ENCODE measurements at places on chromosomes 12 and 14.

GRCh38 chr12:93540466-93540865 lies 32.0 kb upstream of the SOCS2 start:
- no peak for DNase-seq

- no peak for DNase-seq
Measured at GRCh38 chr12:97300431-97300830, 162.2 kb upstream of the RMST start.

- DNase-seq: no peak
Measured at GRCh38 chr12:89729946-89730459, 21.4 kb upstream of the ATP2B1 start.

DNA sequence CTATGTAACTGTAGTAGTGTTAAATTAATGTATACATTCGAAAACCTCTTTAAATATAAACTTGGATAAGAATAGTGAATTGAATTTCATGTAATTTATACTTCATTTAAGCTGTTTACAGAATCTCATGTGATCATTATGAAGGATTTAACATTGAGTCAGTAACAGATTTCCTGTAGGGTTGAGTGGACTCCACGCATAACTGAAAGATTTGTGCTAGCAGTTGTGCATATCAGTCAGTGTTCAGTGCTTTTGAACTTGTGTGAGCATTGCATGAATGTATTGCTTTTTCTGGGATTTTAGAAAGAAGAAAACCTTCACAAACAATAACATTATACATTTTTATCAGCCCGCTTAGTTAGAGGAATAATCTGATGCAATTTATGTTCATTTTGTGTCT lies 1435.3 kb downstream of the LRFN5 start:
- DNase-seq: no peak

DNA sequence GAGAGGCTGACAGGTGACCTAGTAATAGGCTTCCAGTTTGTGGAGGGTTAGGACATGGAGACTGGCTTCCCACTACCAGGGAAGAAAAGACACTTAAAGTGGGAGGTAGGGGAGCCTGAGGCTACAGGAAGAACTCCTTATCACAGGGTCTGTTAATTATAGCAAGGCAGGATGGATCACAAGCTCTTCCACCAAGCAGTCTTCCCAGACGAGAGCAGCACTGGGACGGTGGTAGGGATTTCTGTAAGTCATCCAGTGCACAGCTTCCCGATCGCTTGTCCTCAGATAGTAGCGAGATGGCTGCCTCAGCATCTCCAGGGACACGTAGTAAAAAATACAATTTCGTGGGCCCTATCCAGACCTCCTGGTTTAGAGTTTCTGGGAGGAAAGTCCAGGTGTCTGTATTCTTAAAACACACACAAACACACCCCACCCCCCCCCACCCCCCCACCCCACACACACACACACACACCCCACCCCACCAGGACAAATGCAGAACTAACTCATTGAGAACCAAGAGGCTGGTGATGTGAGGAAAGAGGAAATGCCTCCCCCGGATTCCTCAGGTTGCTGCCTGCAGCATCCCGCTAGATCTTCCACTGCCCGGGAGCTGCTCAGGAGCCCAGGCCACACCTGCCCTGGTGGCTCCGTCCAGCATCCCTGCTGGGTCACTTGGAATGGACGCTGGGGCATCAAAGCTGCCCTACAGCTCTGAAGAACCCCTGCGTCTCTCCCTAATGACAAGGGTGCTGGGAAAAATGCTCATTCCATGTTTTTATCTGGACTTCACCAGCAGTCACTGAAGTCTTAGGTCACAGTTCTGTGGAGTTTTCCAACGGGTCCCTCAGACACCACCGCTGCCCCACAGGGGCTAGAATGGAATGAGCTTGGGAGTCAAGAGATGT lies 307.2 kb downstream of the CACNA1C start:
- no peak for DNase-seq

Data from stimulated activated CD4-positive, alpha-beta T cell treated with anti-CD3 and anti-CD28 coated beads, TNF-alpha, amount 100 ng/mL, for 24 hours (primary cell).